Ovary (tissue), 10 donors: ENCODE measurements at places on chromosomes 11 and 22. TPM values are rescaled to one million over a fixed set of nuclear protein-coding genes. Genes with fewer than 3 reads are reported as not detected.

DNA sequence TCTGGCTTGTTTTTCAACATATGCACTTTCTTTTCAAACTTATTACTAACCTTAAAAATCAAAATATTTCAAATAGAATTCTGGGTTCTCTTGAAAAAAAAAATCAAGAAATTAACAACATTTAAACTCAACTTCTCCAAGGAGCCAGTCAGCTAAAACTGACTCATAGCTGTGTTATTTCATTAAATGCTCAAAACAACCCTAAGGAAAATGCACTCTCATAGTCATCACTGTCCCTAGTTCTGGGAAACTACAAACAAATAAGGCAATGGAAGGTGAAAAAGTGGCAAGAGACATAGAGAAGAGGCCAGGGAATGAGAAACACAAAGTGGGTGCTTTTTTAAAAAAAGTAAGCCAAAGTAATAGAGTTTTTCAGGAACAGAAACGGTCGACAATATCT, 4.1 kb upstream of the ARHGAP20 start:
- no peak overlapping the region for H3K4me3 ChIP-seq
- no peak overlapping the region for H3K27ac ChIP-seq
- no peaks in the 10 kb centered on the region for H3K36me3 ChIP-seq
- H3K4me1 ChIP-seq: peaks cover 3% of the 10 kb centered on the region

GRCh38 chr22:36840106-36840505, 20.7 kb upstream of the NCF4 start:
- no peaks in the 10 kb centered on the region for H3K27me3 ChIP-seq
- H3K4me3 ChIP-seq: no peak overlapping the region
- no peaks in the 10 kb centered on the region for H3K4me1 ChIP-seq
- H3K27ac ChIP-seq: no peak overlapping the region
- no peak for DNase-seq

- H3K4me1 ChIP-seq: no peaks in the 10 kb centered on the region
- H3K36me3 ChIP-seq: no peaks in the 10 kb centered on the region
- no peak overlapping the region for H3K27ac ChIP-seq
- H3K27me3 ChIP-seq: no peaks in the 10 kb centered on the region
Observed at GRCh38 chr11:122354025-122354697, 238.1 kb upstream of the BLID start.

GRCh38 chr11:130519128-130519932, 70.9 kb downstream of the ADAMTS15 start:
- H3K27ac ChIP-seq: no peak overlapping the region
- H3K4me3 ChIP-seq: no peak overlapping the region
- H3K4me1 ChIP-seq: peaks cover 13% of the 10 kb centered on the region
- no peaks in the 10 kb centered on the region for H3K27me3 ChIP-seq
- H3K36me3 ChIP-seq: no peaks in the 10 kb centered on the region
- no peak for DNase-seq

- no peaks in the 10 kb centered on the region for H3K36me3 ChIP-seq
- no peak for DNase-seq
- no peaks in the 10 kb centered on the region for H3K4me1 ChIP-seq
- no peak overlapping the region for H3K4me3 ChIP-seq
- no peaks in the 10 kb centered on the region for H3K27me3 ChIP-seq
Observed at GRCh38 chr11:596374-596773, 19.4 kb downstream of the IRF7 start.

The MUC5B gene
- not detected for total RNA-seq

The APOL2 gene
- total RNA-seq: 21.8 TPM

GRCh38 chr22:42319386-42319785, 48.9 kb upstream of the TCF20 start:
- H3K27ac ChIP-seq: no peak overlapping the region
- H3K4me3 ChIP-seq: no peak overlapping the region
- no peak for DNase-seq
- H3K4me1 ChIP-seq: no peaks in the 10 kb centered on the region
- no peaks in the 10 kb centered on the region for H3K36me3 ChIP-seq
- H3K27me3 ChIP-seq: no peaks in the 10 kb centered on the region

- H3K27ac ChIP-seq: no peak overlapping the region
- no peaks in the 10 kb centered on the region for H3K27me3 ChIP-seq
- H3K4me1 ChIP-seq: no peaks in the 10 kb centered on the region
- H3K4me3 ChIP-seq: no peak overlapping the region
Observed at GRCh38 chr11:1198561-1199240, 24.2 kb upstream of the MUC5B start.

DNA sequence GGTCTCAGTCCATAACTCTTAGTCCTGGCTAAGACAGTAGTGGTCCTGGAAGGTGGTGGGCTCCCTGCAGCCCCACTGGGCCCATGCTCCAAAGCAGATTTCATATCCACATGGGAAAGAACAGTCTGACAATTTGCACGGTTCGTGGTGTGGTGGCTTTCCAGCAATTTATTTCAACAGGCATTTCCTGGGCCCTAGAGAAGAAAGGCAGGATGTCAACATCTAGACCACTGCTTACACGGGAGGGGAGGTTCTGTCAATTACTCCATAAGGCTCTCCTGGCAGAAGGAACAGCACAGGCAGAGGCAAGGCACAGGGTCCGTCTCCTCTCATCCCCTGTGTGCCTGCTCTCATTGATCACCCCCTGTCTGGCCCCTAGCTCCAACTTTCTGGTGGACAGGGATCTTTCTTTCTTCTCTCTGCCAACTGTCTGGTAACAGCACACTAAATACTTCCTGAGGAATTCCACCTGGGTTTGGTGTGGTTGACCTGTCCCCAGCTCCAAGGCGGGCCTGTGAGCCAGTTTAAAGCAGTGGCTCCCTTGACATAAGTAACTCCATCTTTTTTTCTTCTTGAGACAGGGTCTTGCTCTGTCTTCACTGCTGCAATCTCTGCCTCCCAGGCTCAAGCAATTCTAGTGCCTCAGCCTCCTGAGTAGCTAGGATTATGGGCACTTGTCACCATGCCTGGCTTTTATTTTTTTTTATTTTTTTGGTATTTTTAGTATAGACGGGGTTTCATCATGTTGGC, 5.1 kb upstream of the A4GALT start:
- H3K4me3 ChIP-seq: no peak overlapping the region
- H3K27ac ChIP-seq: no peak overlapping the region
- no peaks in the 10 kb centered on the region for H3K36me3 ChIP-seq
- no peak for DNase-seq
- no peaks in the 10 kb centered on the region for H3K27me3 ChIP-seq

DNA sequence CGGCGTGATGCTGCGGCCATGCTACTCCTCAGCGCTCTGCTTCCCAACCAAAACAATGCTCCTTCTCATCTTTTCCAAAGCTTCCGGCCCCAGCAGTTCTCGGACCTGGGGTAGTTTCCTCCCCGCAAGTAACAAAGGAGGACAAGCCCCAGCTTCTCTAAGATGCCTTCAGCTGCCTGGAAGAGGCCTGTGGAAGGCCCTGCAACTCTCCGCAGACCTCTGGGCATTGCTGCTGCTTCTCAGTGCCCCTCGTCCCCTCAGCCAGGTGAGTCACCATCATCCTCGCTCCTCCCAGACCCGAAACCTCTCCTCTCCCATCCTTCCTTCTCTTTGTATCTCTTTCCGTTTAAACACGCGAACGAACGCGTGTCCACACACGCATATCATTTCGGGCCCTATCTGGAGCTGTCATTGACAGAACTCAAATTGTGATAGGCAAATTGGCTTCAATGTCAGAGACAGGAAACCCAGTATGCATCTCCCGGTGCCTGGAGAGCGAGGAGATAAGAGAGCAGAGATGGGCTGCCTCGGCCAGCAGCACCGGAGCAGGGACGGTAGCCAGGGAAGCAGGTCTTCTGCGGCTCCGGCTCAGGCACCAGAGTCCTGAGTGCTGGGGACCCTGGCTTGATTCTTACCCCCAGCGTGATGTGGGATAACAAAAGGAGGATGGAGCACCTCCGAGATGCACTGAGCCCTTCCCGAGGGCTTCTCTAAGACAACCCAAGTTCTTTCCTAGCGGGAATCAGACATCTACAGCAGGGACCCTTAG, 22.0 kb upstream of the JAM3 start:
- H3K4me1 ChIP-seq: peaks cover 5% of the 10 kb centered on the region
- H3K27ac ChIP-seq: peak overlapping the region; percentile 63
- DNase-seq: no peak
- H3K36me3 ChIP-seq: no peaks in the 10 kb centered on the region

- no peak overlapping the region for H3K27ac ChIP-seq
- no peaks in the 10 kb centered on the region for H3K4me1 ChIP-seq
- H3K27me3 ChIP-seq: no peaks in the 10 kb centered on the region
- DNase-seq: no peak
- H3K4me3 ChIP-seq: no peak overlapping the region
Observed at GRCh38 chr22:46504584-46504983, 32.8 kb downstream of the CELSR1 start.

DNA sequence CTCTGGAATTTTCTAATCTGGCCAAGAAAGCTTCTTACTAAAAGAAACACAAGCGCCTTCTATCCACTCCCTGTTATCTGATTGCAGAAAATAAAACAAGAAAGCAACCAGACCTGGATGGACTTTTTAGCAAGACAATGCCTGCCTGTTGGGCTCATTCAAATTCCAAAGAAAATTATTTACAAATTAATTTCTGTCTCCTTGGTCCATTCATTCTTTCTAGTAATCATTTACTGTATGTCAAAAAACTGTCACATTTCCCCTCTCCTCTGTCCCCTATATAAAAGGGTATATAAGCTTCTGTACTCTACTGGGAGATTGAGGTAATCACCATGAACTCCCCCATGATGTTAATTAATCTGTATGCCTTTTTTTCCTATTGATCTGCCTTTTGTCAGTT, 279.9 kb downstream of the DLG2 start:
- H3K4me3 ChIP-seq: no peak overlapping the region
- no peak overlapping the region for H3K27ac ChIP-seq
- DNase-seq: no peak

DNA sequence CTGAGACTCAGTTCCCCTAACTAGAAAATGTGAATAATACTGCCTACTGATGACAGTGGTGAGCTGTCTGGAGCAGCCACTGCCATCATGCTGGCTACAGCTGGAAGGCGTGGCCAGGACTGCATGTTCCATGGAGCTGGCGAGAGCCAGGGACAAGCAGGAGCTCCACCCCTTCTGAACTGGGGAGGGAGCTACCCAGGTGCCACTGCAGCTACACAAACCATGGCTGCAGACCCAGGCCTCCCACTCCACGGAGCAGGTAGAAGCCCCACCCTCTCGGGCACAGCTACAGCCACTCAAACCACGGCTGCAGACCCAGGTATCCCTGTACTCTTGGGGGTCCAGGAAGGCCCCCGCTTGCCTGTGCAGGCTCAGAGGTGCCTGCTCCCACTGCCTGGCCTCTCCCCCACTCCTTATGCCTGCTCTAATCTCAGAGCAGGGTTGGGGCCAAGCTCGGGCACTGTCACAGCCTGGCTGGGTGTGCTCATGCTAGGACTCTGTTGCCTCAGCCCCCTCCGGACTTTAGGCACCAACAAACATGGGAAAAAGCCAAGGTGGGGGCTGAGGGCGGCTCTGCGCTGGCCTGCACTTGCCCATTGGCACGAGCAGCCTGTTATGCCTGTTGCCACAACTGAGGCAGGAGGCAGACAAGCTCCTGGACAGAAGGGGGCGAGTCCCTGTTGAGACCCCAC, 51.7 kb downstream of the RAB30 start:
- peaks cover 8% of the 10 kb centered on the region for H3K4me1 ChIP-seq
- H3K36me3 ChIP-seq: no peaks in the 10 kb centered on the region
- no peak overlapping the region for H3K4me3 ChIP-seq
- no peak overlapping the region for H3K27ac ChIP-seq
- no peaks in the 10 kb centered on the region for H3K27me3 ChIP-seq

GRCh38 chr11:61873588-61874376, 17.6 kb downstream of the FADS3 start:
- no peak overlapping the region for H3K27ac ChIP-seq
- no peaks in the 10 kb centered on the region for H3K27me3 ChIP-seq
- no peak for DNase-seq
- H3K4me3 ChIP-seq: no peak overlapping the region
- H3K36me3 ChIP-seq: no peaks in the 10 kb centered on the region

The TRPM5 gene
- not detected for total RNA-seq
